Renal pelvis (tissue), 12 donors: ENCODE measurements at places on chromosomes 7 and 10. TPM values are rescaled to one million over a fixed set of nuclear protein-coding genes. Genes with fewer than 3 reads are reported as not detected.

The EVX1 gene
- polyA plus RNA-seq: 0.12 TPM

The ITPRID1 gene
- not detected for polyA plus RNA-seq

The NPC1L1 gene
- 4.2 TPM for polyA plus RNA-seq

The HMX3 gene
- not detected for polyA plus RNA-seq

The DDC gene
- 73.4 TPM for polyA plus RNA-seq

The EPO gene
- not detected for polyA plus RNA-seq

The MPP7 gene
- 7.6 TPM for polyA plus RNA-seq

The HOXA11 gene
- polyA plus RNA-seq: 39.2 TPM

The SORBS1 gene
- 35.1 TPM for polyA plus RNA-seq

The TMEM140 gene
- 37.2 TPM for polyA plus RNA-seq

The PRKAR2B gene
- 33.3 TPM for polyA plus RNA-seq

The HOGA1 gene
- polyA plus RNA-seq: 70.8 TPM

The PALD1 gene
- polyA plus RNA-seq: 8.7 TPM

The TIMM23 gene
- polyA plus RNA-seq: 62.4 TPM

The PRPS1L1 gene
- not detected for polyA plus RNA-seq

The FAM25A gene
- not detected for polyA plus RNA-seq

The LRRD1 gene
- 1.0 TPM for polyA plus RNA-seq

The C7orf57 gene
- 0.64 TPM for polyA plus RNA-seq

The DNA2 gene
- 10.3 TPM for polyA plus RNA-seq

The IGFBP3 gene
- 74.8 TPM for polyA plus RNA-seq

The HOXA3 gene
- 48.7 TPM for polyA plus RNA-seq

The MINPP1 gene
- 32.8 TPM for polyA plus RNA-seq

The IL6 gene
- polyA plus RNA-seq: not detected

The ITGA8 gene
- polyA plus RNA-seq: 39.0 TPM

The C10orf62 gene
- 3.5 TPM for polyA plus RNA-seq
